Urothelium cell line (cell line): ENCODE measurements at places on chromosomes 4 and X.

GRCh38 chr4:147964266-147964880 lies 232.5 kb downstream of the ARHGAP10 start:
- no peak for DNase-seq

DNA sequence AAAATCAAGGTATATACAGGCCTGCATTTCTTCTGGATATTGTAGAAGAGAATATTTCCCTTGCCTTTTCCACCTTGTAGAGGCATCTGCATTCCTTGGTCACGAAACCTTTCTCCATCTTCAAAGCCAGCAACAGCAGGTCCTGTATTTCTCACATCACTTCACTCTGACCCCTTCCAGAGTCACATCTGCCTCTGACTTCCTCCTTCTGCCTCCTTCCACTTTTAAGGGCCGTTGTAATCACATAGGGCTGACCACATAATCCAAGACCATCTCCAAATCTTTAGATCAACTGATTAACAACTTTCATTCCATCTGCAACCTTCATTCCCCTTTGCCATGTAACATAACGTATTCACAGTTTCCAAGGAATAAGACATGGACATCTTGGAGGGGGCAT lies 38.3 kb upstream of the NDP start:
- DNase-seq, result no peak

GRCh38 chr4:178463747-178464146 lies 1021.5 kb upstream of the AGA start:
- no peak for DNase-seq

DNA sequence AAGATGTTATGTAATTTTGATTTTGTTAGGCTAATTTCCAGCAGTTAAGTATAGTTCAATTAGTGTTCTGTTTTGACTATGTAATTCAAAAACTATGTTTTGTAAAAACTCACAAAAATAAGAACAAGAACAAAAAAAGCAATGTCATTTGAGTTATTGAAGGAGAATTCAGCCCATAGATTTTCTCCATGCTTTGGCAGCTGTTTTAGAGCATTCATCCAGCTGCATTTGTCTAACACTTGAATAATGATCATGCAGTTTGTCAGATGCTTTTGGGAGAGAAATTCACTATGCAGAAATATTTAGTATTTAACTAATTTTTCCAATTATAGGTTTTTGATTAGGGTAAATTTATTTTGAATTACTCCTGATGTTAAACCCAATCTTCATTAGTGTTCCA lies 14.2 kb downstream of the CPE start:
- DNase-seq, result no peak

GRCh38 chrX:39772057-39772832 lies 325.5 kb downstream of the BCOR start:
- DNase-seq, result peak; percentile 67

GRCh38 chrX:9905721-9906120 lies 61.4 kb upstream of the CLDN34 start:
- DNase-seq, result no peak

DNA sequence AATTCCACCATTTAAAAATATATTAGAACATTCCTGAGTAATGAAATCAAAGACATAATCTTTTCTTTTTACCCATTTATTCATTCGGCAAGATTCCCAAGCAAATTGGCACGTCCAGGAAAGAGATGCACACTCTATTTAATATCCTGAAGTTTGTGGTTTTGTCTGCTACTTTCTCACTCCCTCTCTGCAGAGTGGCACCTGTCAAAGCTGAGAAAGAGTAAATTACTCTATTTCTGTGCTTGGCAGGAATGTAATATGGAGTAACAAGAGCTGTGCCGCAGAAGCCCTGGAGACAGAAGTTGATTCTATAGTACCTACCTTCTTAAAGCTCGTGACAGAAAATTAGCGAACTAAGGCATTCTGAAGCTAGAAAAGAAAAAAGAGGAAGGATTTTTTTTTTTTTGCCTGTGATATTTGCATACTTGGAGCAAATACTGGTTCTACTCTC lies 5.5 kb downstream of the GSTCD start:
- DNase-seq, result no peak

DNA sequence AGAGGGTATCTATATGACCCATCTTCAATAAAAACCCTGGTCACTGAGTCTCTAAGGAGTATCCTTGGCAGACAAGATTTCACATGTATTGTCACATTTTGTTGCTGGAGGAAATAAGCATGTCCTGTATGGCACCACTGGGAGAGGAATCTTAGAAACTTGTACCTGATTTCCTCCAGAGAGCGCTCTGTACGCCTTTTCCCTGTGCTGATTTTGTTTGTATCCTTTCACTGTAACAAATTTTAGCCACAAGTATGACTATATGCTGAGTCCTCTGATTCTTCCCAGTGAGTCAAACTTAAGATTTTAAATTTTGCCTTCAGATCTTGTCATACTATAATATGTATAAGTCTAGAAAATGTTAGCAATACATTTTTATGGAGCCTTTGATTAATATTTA lies 102.8 kb downstream of the ITIH6 start:
- DNase-seq, result no peak

DNA sequence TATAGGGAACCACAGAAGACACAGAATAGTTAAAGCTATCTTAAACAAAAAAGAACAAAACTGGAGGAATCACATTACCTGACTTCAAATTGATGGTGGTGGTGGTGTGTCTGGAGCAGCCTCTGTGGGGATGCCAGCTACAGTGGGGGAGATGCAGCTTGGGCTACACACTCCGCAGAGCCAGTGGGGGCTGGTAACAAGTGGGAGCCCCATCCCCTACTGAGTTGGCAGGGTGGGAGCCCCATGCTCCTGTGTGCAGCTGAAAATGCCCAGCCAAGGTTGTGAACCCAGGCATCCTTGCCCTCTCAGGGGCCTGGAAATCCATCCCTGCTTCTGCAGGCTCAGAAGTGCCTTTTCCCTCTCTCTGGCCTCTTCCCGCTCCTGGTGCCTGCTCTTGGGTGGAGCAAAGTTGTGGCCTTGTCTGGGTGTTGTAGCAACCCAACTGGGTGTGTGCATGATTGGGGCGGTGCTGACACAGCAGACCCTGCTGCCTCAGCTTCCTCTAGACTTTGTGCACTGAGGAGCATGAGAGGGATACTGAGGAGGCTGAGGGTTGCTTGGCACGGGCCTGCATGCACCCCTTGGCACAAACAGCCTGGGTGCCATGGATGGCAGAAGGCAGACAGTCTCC lies 38.9 kb downstream of the SH3BGRL start:
- DNase-seq, result no peak

- DNase-seq, result no peak
Measured at GRCh38 chr4:177492022-177492421, 49.8 kb upstream of the AGA start.

DNA sequence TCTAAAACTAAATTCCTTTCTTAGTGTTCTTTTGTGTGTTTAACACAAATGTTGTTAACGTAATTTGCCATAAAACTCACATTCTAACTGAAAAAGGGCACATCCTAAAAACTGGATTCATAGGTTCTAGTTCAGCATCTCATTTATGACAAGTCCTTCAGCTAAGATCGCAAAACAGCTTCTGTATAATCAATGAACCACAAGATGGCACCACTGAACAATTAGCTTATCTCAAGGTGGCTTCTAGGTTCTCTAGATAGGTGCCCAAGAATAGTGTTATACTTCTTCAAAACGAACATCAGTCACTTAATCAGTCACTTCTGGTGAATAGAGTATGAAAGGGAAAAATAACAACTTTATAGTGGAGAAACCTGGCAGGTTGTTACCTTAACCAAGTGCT lies 54.3 kb downstream of the NRK start:
- DNase-seq, result no peak

GRCh38 chr4:145154573-145154972 lies 25.8 kb downstream of the OTUD4 start:
- DNase-seq, result peak; percentile 9

DNA sequence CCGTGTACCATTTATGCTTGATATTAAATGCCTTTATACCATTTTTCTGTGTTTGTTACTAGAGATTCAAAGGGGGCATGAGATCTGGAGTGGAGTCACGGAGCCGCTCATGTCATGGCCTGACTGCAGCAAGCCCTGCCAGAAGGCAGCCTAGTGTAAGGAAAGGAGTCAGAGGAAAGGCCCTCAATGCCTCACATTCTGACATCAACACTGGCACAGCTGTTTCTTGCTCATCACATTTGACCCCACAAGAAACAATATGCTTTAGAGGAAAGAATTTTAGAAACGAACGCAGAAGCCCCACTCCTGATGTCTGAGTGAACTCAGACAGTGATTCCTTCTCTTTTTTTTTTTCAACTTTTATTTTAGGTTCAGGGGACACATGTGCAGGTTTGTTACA lies 322.4 kb upstream of the CPEB2 start:
- no peak for DNase-seq
